Activated CD4-positive, alpha-beta T cell treated with anti-CD3 and anti-CD28 coated beads, Interleukin-10, Interleukin-2, amounts not matched to agents 100 ng/mL and 50 ng/mL, durations not matched to agents 16 hours and 8 hours (primary cell): ENCODE measurements at places on chromosomes 3 and 15.

DNA sequence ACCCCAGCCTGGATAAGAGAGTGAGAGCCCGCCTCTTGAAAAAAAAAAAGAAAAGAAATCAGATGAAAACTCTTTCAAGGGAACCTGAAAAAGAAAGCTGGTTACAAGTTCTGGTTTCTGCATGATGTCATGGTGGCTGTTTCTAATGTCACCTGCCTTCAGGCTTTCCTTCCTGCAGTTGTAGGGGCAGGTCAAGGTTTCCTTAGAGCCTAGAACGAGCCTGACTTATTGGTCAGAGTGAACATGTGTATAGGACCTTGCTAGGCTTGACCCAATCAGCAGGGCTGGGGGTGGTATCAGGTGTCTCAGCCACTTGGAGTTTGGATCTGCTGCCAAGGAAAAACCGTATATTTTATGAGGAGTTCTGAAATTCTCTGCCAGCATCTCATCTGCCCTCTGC lies 3.8 kb downstream of the IVD start:
- no peak for DNase-seq

- peak; percentile 17 for DNase-seq
Measured at GRCh38 chr3:9649791-9650521, 651 bp downstream of the MTMR14 start.

- no peak for DNase-seq
Measured at GRCh38 chr3:1903111-1903510, 195.6 kb upstream of the CNTN4 start.

- DNase-seq = no peak
Measured at GRCh38 chr3:171542976-171543375, 82.8 kb upstream of the TNIK start.

DNA sequence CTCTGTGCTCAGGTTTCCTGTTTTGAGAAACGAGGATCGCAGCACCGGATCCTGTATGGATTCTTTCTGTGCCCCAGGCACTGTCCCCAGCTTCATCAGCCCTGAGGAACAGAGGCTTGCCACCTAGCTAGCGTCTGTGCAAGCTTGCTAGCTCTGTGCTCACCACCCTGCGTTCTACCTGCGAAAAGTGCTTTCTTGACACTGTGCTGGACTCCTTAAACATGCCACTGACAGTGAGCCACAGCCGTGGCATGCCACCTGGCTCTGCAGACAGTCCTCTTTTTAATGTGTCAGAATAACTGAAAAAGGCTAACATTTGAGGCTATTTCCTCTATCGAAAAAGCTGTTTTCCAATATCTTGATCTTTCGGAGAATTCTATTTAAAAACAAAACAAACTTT lies 1.4 kb downstream of the PGPEP1L start:
- no peak for DNase-seq

- peak; percentile 44 for DNase-seq
Measured at GRCh38 chr3:142563496-142563997, 15.0 kb downstream of the ATR start.

DNA sequence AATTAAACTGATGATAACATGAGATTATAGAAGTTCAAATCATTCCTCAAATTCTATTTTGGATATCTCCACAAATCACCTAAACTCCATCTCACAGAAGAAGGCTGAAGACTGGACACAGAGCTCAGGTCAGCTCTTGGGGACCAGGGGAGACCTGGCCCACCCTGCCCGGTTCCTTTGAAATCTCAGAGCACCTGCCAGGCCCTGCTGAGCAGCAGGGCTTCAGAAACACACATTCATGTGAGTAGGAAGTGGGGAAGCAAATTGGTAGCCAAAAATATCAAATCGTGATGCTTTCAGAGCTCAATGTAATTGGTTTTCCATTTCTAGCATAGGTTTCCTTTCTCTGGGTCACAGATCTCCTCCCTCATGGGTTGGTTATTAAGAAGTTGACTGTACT lies 76.2 kb downstream of the OCA2 start:
- DNase-seq = no peak

DNA sequence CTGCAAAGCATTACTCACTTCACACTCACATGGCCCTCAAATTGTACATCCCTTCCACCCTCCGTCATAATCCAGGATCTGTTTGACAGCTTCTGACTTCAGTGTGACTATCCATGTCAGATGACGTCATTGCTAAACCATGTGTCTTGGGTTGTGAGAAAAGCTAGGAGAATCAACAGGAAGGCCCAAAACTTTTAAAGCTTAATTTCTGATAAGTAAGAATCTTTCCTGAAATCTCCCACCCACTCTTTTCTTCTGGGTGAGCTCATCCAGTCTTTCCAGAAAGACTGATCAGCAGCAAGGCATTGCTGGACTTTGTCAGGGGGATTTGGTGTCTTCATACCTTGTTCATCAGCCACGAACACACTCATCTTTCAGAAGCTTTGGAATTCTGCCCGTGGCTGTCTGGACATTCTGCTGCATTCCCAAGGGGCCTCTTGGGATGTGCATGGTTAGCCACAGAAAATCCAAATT lies 11.5 kb upstream of the LMCD1 start:
- no peak for DNase-seq

- peak; percentile 70 for DNase-seq
Measured at GRCh38 chr3:129112308-129113052, 9.1 kb downstream of the RAB43 start.

DNA sequence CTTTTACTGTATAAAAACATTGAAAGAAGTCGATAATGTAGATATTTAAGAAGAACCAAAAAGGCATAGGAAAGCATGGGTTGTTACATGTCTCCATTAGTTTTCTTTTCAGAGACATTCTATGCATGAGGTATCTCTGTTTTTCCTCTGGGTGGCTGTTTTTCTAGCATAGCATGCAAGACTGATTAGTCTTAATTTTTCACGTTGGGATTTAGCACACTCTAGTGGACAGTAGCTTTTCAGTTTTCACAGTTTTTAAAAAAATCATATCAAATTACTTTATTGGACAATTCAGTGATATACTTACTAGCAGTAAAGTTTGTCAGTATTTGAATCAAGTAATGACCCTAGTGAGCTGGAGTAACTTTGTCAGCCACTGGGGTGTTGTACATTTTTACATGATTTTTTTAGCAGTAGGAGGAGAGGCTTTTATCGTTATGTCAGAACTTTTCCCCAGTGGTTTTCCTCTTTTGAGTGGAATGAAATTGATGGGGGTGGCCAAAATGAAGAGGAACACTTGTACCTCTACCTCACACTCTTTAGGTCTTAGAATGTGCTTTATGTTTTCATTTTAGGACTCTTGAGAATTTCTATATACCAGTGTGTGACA lies 57.2 kb downstream of the SEC22A start:
- peak; percentile 30 for DNase-seq

- peak; percentile 46 for DNase-seq
Measured at GRCh38 chr3:168040607-168041208, 55.0 kb downstream of the GOLIM4 start.

GRCh38 chr15:80611543-80612080 lies 83.5 kb upstream of the ABHD17C start:
- no peak for DNase-seq

GRCh38 chr15:75452364-75452864 lies 924 bp upstream of the SIN3A start:
- DNase-seq = peak; percentile 88

DNA sequence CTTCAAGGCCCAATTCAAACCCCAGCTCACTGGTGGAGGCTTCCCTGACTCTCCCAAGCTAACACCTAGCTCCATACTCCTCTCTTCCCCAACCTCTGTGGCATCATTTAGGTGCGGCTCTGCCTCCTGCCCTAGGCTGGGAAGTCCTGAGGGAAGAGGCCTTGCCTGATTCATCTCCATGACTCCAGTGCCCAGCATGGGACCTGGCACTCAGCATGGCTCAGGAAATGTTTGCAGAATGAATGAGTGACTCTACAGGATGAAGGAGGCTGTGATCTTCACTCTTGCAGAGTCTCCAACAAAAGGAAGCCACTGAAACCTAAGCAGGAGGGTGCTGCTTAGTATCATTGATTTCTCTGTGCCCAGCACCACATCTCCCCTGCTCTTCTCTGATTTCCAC lies 34.5 kb upstream of the INSYN1 start:
- no peak for DNase-seq

GRCh38 chr3:133938770-133939462 lies 43.2 kb upstream of the RAB6B start:
- DNase-seq = no peak

DNA sequence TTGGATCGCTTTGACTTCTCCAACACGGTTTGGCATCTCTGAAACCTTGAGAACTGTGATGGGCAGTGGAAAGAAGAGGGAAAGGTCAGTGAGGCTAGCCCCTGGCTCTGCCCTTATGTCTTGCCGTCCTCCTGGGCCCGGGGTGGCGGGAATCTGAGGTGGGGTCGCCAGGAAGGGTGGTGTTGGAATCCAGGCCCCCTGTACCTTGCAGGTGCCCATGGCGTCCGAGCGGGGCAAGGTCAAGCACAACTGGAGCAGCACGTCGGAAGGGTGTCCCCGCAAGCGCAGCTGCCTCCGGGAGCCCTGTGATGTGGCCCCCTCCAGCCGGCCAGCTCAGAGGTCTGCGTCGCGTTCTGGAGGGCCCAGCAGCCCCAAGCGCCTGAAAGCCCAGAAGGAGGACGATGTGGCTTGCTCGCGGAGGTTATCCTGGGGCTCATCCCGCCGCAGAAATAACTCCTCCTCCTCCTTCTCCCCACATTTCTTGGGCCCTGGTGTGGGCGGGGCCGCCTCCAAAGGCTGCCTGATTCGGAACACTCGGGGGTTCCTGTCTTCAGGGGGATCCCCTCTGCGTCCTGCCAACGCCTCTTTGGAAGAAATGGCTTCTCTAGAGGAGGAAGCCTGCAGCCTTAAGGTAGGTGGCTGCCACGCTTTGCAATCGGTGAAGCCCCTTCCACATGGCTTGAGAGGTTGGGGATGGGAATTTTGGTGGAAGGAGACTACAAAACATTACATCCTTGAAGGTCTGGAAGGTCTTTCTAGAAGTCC lies 907 bp downstream of the TATDN2 start:
- DNase-seq = peak; percentile 84

- peak; percentile 56 for DNase-seq
Measured at GRCh38 chr3:38173834-38174418, 8.6 kb downstream of the OXSR1 start.

DNA sequence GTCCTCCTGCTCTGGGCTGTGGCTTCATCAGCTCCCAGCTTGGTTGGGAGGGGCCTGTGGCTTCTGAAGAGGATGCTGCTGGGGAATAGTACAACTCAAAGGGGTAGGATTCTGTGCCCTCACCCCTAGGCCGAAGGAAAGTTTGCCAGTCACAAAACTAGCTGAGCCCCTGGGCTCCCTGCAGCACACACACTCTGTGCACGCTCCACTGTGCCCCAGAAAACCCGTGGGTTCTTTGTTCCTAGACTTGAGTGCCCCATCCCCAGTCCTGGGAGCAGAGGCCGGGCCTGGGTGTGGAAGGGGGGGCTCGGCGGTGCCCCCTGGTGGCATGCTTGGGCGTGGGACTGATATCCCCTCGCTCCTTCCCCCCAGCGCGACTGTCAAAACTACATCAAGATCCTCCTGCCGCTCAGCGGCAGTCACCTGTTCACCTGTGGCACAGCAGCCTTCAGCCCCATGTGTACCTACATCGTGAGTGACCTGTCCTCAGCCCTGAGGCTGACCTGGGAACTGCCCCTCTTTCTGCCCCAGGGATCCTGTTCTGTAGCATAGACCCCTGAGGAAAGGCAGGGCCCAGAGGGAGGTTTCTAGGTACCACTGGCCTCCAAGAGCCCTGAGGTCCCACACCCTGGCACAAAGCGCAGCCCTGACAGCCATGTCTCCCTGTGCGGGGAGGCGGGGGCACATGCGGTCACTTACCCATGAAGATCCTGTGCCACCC lies 14.2 kb downstream of the CIB1 start:
- DNase-seq = peak; percentile 55

- no peak for DNase-seq
Measured at GRCh38 chr15:56261854-56262509, 18.3 kb upstream of the RFX7 start.

DNA sequence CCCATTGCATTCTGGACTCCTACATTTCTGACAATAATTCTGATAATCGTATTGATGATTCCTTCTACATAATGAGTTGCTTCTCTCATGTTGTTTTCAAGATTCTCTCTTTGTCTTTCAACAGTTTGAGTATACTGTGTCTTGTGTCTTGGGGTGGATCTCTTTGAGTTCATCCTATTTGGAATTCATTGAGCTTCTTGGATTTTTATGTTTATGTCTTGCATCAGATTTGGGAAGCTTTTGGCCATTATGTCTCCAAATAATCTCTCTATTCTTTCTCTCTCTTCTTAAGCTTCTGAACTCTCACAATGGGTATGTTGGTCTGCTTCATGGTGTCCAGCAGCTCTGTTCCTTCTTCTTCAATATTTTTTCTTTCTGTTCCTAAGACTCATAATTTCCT lies 592.2 kb downstream of the FHIT start:
- DNase-seq = no peak

- no peak for DNase-seq
Measured at GRCh38 chr3:5010706-5011554, 31.7 kb downstream of the BHLHE40 start.

DNA sequence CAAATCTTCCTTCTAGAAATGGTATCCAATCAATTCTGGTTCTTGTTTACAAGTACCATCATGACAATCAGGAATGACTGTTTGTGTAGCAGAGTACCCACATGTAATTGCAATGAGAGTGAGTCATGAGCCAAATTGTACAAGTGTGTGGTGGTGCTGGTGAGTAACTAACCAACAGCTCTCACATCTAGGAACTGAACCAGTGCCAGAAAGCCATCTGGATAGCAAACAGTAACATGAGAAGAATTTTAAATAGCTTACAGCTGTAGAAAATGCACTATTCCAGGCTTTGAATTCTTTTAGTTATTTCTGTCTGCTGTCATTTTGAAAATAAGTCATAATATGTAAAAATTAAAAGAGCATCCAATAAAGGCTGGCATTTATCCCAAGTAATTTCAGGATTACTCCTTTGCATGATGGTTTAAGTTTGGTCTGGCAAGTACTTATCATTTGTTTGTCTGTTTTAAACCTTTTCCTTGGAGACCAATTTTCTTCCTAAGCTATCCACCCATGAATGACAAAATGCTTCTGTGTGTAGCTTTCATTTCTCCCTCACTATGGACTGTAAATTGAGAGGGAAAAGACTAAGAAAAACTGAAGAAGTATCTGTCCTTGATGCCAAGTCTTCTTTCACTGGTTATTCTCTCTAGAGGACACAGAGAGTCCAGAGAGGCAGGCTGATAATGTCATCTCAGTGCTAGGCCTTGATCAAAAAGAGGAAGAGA lies 60.0 kb downstream of the PIK3CB start:
- DNase-seq = peak; percentile 67

DNA sequence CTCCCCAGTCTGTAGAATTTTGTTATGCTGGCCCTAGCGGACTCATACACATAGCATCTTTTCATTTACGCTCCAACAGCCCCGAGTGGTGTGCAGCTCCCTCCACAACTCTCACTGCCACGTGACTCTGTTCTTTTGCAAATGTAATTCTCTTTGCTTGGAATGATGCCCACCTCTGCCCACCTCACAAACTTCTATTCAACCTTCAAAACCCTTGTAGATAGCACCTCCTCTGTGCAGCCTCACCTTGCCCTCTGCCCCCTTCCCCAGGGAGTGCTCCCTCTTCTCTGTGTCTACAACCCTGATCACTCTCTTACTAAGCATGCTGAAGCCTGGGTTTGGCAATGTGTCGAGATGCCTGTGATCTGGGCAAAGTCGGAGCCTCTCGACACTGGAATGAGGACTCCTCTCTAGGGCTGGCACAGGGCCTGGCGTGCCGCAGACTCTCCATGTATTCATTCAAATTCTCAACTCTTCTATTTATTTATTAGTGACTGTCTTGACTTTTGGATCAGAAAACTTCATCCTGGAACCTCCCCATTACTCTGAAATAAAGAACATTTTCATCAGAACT lies 73.5 kb downstream of the MGLL start:
- no peak for DNase-seq

- peak; percentile 92 for DNase-seq
Measured at GRCh38 chr15:75335705-75336355, at the start of gene COMMD4. COMMD4 (plus strand) TSS chr15:75336063; CDS start chr15:75336090, 27 bp downstream.
